ENCODE measurements at places on chromosomes 6 and 20.

- DNase-seq: no peak
These were observed 3.0 kb upstream of the SEMG2 start for GRCh38 chr20:45218124-45218523.

DNA sequence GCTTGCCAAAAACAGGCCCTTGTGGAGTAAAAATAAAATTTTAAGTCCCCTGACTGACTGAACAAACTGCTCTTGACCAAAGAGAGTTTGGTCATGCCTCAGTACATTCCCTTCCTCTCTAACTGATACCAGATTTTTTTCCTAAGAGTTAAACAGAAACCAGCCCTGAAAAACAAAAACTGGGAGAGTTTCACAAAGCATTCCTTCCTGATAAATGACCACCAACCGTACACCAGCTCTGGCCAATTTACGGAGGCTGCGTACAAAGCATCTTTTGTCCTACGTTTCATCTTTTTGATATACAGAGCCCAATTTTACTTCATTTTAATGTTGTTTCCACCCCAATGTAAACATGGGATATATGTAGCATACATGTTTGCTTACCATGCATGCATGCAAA, 477.4 kb upstream of the HTR1E start:
- DNase-seq: no peak

GRCh38 chr20:61723529-61724257, 342.0 kb downstream of the TAF4 start:
- DNase-seq: no peak

GRCh38 chr6:156280065-156280464, 497.1 kb upstream of the ARID1B start:
- DNase-seq: no peak

DNA sequence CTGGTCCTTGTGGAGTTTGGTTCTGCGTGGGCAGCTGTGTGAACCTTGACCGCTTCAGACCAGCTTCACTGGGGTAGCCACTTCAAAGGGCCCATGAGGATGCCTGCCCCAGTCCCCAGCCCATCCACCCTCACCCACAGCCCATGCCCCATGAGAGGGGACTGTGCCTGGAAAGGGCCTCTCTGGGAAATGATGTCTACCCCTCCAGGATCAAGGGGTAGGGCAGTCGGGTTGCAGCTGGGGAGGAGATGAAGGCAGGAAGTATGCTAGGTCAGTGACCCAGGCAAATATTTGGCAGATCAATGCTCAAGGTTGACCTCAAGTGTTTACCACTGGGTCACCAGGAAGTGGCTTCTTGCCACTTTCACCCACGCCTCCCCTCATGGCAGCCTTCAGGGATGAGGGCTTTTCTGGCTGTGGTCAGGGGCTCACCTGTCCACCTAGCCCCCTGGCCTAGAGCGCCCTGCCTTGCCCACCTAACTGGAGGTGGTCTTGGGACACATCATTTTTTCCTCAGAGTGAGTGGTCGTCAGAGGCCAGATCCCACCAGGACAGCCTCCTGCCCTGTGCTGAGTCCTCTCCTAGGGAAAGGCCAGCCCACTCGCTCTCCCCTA, 109.5 kb downstream of the SNX5 start:
- no peak for DNase-seq

GRCh38 chr6:72260489-72260888, 361.4 kb upstream of the KCNQ5 start:
- no peak for DNase-seq

DNA sequence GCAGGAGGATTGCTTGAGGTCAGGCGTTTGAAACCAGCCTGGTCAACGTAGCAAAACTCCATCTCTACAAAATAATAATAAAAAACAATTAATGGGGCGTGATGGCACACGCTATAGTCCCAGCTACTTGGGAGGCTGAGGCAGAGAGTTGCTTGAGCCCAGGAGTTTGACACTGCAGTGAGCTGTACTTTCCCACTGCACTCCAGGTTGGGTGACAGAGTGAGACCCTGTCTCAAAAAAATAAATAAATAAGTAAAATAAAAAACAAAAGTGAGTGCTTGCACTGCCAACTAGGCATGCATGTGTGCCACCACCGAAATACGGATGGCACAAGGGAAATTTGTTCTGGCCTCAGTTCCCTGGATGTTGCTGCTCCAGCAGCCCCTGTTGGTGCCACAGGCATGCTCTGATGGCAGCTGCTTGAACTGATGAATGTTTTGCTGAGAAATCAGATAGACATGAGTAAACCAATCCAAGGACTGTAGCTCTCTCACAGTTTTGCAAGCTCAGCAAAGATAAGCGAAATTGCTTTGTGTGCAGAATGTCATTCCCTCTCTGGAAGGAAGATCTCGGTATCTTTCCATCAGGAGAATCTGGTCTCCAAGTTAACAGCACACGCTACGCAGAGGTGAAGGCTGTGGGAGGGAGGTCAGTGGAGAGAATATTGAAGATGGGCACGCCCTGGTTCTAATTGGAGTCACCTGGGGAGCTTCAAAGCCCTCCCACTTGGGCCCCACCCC, 188.0 kb upstream of the SLC24A3 start:
- DNase-seq: no peak

GRCh38 chr6:95794749-95795148, 217.4 kb downstream of the MANEA start:
- DNase-seq: no peak

DNA sequence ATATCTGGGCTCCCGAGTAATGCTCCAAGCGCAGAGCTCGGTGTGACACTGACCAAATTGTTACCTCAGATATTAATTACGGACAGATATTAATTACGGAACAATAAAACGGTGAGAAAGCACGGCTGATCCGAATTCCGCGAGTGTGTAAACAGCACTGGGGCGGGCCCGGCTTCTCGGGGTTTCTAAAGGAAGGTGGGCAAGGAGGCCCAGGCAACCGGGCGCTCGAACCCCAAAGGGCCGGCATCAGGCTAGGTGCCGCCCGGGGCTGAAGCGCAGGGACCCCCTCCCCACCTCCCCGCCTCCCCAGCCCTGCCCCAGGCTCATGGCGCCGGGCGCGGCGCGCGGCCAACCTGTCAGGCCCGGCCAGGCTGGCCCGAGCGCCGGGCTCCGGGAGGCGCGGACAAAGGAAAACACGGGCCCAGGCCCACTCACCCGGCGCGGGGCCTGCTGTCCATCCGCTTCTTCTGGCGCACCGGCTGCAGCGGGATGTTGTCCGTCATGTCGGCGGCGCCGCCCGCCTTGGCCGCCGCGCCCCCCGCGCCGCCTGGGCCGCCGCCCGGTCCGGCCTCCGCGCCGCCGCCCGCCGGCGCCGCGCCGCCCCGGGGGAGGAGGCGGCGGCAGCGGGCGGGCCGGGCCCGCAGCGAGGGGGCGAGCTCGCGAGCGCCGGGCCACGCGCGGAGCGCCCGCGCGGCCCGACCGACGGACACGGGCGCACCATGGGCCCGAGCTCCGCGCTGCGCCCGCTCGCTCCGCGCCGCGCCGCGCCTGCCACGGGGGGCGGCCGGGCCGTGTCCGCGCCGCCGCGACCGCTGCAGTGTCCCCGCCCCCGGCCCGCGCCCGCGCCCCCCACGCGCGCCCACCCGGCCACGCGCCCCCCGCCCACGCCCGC, at the start of gene ATP9A:
Gene ATP9A (minus strand): TSS at position 524 of the 892 bp plus-strand sequence. CDS start 21 bp downstream, at position 503.
- no peak for DNase-seq

- no peak for DNase-seq
These were observed 50.1 kb upstream of the SMOC2 start for GRCh38 chr6:168390749-168391420.

DNA sequence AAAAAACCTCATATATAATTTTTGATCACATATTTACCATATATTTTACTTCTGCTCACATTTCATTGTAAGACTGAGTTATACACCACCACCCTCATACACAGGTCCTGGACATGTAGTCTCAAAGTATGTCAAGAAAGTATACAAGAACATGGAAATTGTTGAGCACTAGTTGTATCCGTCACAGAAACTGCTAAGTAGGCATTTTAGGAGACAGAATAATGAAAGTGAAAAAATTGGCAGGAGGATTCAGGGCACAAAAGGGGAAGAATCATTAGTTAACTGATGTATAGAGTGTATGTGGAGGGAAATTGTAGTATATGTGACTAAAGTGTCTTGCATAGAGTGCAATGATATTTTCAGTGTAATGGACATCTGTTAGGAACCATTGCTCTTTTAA, 458.8 kb downstream of the TFAP2B start:
- DNase-seq: no peak

DNA sequence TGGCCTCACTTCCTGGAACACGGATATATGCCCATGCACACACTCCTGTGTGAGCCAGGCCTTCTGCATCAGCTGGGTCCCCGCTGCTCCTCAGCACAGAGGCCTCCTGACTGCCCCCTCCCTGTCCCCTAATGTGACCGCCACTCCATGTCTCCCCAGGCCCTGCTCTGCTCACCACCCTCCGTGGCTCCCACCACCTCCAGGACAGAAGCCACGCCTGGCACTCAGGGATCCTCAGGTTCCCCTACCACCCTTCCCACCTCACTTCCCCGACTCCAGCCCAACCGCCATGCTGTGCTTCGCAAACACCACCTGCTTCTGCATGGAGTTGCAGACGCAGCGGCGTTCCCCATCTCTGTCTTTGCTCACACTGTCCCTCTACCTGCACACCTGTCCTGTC, 4.3 kb upstream of the SRC start:
- no peak for DNase-seq

DNA sequence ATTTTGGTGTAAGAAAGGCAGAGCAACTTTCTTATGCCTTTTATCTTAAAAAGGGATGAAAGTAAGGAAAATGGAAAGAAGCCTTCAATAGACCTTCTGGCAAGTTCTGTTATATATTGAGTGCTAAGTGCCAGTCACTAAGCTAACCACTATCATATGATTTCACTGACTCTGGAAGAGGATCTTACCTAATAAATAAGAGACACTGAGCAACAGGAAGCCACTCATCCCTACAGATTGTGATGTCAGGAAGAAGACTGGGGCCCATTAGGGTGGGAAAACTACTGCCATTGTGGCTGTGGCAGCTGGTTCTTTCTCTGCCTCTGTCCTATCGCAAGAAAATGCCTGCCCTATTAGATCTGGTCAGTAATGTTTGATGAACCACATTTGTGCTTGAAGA, 89.6 kb downstream of the AIG1 start:
- DNase-seq: no peak

DNA sequence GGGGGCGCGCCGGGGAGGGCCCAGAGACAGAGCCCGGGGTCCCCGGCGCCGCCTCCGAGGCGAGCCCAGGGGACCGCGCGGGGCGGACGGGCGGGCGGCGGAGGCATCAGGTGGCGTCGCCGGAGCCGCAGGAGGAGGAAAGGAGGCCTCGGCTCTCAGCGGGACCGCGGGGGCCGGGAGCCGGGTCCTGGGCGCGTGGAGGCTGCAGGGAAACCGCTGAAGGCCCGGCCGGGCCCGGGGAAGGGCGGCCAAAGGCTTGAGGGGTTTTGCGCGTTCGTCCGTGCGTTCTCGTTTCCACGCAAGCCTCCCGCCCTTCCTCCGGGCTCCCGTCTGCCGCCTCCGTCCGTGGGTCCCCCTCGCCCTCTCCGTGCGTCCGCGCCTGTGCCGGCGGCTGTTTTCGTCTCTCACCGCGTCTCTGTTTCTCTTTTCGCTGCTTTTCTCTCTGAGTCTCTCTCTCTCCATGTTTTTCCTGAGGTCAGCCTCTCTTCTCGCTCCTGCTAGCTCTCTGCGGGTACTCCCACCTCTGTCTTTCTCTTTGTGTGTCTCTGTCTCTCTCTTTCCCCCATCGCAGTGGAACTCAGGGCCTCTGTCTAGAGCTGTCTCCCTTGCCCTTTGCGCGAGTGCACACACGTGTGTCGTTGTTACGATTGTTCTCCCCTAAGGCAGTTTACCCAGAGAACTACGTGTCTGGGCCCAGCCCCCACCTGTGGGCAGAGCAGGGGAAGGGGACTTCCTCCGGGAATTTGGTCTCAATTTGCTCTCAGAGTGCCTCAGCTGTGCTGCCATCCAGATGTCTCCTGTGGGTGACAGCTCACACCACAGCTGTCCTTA, 2.1 kb downstream of the IRF4 start:
- DNase-seq: no peak

DNA sequence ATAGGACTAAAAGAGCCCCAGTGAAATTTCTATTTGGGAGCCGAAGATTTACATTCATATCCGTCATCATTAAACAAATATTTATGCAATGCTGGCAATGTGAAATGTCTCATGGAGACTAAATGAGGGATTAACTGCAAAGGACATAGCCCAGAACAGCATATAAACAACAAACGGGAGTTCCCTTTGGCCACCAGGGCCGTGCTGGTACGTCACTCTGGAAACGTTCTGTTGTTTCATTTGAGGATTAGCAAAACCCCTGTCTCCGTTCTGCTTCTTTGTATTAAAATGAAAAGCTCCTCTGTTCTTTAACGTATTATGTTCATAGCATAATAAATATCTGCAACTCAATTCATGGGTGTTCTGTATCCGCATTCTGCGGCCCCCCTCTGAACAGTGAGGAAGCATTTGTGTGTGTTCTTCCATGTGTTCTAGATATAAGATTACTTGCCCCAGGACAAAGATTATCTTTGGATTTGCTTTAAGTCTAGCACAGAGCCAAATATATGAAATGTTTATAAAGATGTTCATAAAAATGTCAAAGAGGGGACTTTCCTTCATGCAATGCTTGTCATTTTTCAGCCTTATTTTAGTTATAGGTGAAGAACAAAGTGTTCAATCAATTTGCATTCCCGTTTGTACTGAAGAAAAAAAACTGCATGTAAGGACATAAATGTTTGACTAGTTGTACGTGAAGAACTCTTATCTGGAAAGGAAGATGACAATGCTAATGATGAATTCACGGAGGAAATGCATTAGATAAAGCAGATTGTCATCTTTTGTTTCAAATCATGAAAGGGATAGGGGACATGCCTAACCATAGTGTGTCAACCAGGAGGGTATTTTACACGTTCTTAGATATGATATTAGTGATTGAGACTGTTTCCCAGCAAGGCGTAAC, 90.0 kb upstream of the TNFAIP3 start:
- DNase-seq: peak; percentile 41

DNA sequence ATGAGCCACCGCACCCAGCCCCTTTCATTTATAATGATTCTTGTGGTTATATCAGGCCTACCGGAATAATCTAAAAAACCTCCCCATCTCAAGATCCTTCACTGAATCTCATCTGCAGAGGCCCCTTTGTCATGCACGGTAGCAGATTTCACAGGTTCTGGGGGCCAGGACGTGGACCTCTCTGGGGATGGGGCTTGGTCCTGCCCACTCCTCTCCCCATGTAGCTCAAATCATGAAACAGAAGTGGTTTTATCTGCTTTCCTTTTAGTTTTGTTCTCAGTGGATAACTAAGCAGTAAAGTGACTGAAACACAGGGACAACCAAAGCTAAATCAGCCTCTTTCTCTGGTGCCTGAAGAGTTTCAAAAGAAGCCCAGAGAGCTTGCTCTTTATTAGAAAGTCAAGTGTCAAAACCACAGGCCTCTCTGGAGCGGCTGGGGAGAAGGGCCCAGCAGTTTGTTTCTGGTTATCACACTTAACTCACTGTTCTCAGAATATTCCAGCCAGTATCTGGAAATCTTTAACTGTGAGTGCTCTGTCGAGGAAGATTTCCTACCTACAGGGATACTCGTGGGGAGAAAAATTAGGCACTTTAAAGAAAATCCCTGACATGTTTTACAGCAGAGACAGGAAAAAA, 60.6 kb upstream of the FAM184A start:
- DNase-seq: no peak

GRCh38 chr6:52735071-52735470, 28.2 kb downstream of the GSTA2 start:
- no peak for DNase-seq

- DNase-seq: no peak
These were observed 197.9 kb downstream of the OTOR start for GRCh38 chr20:16946097-16946496.

- DNase-seq: no peak
These were observed 764.0 kb upstream of the CITED2 start for GRCh38 chr6:140138311-140139010.

- peak; percentile 98 for DNase-seq
These were observed 277.0 kb downstream of the CDKAL1 start for GRCh38 chr6:20811109-20811761.

Data from non-pigmented ciliary epithelial cell (primary cell).